Activated CD4-positive, CD25-positive, alpha-beta regulatory T cell (primary cell): ENCODE measurements at places on chromosomes 4 and X.

DNA sequence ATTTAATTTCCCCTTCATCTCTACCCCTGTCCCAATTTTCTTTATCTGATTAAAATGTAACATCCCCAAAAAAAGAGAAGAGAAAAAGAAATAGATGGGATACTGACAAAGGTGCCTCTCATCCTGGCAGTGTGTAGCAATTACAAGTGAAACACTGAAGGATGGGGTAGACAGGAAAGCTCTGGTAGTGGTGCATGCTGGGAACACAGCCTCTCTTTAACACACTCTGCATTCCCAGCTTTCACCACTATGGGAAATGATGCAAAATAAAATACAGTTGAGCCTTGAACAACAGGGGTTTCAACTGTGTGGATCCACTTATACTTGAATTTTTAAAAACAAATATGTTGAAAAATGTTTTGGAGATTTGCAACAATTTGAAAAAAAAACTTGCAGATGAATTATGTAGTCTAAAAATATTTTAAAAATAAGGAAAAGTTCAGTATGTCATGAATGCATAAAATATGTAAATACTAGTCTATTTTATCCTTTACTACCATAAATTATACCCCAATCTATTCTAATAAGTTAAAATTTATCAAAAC is 239.2 kb upstream of the DDX53 start:
- no peak for DNase-seq

- no peak for DNase-seq
These were observed 46.3 kb upstream of the ARHGEF6 start for GRCh38 chrX:136827026-136827425.

DNA sequence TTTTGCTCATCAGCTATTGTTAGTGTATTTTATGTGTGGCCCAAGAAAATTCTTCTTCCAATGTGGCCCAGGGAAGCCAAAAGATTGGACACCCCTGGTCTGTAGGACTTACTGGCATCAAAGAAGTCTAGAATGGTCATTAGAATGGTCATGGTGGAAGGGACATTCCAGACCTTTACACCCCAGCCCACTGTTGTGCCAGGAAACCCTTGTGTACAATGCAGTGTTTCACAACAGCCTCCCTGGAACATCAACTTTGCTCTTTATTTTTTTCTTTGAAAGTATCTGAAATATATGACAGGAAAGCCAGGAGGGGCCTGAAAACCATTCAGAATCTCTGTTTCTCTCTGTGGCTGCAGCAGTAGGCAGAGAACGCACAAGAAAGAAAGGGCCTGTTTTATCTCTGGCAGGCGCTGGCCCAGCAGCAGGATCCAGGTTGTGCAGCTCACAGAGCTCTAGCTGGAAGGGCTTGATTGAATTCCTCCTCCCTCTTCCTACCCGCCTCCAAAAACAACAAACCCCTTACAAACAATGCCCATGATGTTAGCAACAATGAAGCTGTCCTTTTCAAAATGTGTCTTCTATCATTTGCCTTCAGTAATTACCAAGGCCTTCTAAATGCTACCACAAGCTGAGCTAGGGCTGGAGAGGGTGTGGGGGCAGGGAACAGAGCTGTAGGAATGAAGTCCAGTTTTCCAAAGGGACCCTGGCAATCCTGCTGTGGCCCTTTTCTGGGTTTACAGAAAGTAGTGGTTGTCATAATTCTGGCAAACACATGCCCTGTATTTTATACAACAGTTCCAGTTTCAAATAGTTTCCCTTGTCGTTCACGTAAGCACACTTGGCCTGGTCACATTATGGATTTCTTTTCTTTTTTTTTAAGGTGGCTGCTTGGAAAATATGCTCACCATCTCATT is 32.3 kb upstream of the TFDP3 start:
- DNase-seq: no peak

GRCh38 chr4:114417214-114417613 is 181.4 kb upstream of the UGT8 start:
- no peak for DNase-seq

DNA sequence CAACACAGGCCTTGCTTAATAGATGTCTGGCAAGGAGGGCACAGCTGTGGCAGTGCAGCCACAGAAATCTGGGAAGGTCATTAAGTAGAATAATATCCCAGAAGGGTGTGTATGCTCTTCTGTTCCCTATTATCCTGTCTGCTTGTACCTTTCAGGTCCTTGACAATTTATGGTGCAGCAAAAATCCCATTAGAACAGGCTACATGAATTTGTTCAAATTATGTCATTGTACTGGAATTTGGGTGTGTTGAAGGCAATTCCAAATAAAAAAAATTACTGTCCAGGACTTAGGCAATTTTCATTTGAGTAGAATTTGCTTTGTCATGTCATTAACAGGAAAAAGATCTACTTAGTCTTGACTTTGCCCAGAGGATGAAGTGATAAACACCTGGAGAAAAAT is 192.1 kb downstream of the IDS start:
- DNase-seq: no peak

DNA sequence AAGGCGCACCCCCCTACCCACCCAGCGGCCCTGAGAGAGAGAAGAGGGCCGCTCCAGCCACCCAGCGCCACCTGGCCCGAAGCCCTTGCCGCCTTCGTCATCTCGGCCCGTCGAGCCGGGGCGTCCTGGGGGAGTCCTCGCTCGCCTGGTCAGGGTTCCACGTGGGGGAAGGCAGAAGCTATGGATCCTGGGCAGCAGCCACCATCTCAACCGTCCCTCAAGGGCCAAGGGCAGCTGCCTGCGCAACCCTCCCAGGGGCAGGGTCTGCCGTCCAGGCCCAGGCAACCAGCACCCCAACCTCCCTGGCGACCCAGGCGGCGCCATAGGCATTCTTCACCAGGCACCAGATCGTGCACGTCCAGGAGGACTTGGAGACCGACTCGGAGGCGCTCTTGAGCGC is 51.5 kb upstream of the IL13RA2 start:
- DNase-seq: no peak

GRCh38 chrX:48695534-48695896 is 1.0 kb upstream of the SUV39H1 start:
- DNase-seq: no peak

- DNase-seq: no peak
These were observed 81.3 kb downstream of the ZNF732 start for GRCh38 chr4:223913-224497.

DNA sequence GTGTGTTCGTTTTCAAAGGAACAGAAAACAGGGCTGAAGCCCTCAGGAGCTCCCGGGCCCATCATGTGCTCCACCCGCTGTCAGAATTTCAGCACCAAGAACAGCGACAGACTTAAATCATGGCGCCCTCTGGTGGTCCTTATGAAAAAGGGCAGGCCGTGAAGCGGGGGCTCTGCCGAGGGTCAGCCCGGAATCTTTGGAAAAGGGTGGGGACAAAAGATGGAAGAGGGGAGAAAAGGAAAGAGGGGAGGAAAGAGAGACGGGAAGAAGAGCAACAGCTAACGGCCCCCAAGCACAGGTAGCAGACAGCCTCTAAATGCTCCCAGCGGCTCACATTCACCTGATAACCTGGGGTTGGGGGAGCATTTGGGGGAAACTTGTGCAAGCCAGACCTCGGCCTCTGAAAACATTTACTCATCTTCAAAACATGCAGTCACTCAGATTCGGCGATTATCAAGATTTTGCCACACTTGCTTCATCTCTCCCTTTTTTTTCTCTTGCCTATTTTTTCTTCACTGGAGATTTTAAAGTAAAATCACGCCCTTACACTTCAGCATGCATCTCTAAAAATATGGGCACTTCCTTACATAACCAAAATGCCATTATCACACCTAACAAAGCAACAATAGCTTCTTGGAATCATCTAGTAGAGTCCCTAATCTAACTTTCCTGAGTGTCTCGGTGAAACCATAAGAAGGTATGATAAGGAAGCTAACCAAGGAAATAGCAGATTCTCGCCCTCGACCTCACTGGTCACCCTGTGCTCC is 28.1 kb upstream of the MAN2B2 start:
- DNase-seq: peak; percentile 15
